ENCODE measurements at places on chromosomes 4 and X.

DNA sequence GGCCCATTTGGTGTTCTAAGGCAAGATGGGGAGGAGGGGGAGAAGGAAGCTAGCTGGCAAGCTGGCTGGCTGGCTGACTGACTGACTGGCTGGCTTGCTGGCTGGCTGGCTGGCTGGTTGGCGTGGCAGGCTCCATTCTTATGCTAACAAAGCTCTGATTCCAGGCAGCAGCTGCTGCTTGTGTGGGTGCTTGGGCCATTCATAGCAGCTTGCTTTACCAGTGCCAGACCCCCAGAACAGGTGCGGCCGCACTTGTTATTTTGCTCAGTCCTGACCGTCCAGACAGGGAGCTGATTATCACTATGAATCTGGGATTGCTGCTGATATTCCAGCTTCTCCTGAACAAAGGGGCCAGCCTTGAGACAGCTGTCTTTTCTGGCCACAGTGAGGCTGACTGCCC lies 131.2 kb upstream of the PAK3 start:
- no peak for DNase-seq

DNA sequence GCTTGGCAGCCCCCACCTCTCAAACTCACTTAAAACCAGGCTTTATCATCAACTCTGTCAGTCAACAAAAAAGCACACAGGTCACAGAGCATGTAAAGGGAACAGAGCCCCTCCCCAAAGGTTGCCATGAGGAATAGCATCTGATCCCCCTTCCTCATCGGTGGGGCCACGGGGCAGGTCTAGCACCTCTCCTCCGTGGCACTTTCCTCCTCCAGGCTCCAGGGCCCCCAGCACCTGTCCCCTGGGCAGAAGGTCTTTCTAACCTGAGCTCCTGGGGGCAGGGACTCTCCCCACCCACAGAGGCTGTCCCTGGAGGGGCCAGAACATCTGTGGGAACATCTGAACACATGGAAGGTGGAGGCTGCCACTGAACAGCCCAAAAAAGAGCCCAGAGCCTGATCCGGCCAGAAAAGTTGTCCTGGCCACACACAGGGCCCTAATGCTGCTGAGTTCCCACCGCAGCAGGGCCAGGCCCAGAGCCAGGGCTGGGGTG lies 65.7 kb downstream of the ZFYVE28 start:
- no peak for DNase-seq

DNA sequence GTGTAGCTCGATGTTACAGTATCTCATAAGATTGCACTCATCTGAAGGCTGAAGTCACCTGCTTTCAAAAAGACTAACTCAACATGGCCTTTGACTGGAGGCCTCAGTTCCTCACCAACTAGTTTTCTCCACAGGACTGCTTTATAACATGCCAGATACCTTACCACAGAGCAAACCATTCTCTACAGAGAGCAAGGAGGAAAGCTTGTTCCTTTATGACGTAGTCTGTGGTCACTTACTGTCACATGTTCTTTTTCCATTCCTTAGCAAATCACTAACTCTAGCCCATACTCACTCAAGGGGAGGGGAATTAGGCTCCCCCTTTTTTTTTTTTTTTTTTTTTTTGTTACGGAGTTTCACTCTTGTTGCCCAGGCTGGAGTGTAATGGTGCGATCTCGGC lies 3.2 kb downstream of the THAP9 start:
- no peak for DNase-seq

DNA sequence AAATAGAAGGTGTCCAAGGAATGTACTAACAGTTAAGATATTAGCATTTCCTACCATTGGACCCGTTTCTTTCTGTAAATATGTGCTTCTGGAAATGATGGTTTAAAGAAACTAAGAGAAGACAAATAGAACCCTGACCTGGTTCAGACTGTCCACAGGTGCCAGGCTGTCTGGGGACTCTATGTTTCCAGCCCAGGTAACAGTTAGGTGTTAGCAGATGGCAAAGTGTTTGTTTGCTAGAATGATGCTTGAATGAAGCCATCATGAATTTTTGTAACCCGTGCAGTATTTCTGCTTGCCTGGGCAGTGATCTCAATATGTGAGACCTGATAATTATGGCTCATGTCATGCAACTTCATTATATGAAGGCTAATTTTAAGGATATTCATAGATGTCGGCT lies 87.5 kb downstream of the LRRC66 start:
- DNase-seq: no peak

DNA sequence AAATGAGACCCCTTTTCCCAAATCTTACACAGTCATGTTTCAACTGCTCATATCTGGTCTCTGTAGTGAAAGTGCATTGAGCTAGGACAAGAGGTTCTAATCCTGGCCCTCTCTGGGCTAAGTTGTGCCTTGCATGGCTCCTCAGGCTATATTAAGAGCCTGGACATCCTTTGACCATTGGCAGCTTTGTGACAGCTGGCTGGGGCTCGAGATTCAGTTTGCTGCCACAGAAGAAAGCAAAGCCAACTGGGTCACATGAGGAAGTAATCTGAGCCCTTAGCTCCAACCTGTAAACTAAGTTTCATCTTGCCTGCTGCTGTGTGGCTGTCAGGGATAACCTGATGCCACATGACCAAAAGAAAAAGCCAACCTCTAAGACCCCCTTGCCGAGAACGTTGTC lies 51.8 kb upstream of the JADE1 start:
- no peak for DNase-seq

DNA sequence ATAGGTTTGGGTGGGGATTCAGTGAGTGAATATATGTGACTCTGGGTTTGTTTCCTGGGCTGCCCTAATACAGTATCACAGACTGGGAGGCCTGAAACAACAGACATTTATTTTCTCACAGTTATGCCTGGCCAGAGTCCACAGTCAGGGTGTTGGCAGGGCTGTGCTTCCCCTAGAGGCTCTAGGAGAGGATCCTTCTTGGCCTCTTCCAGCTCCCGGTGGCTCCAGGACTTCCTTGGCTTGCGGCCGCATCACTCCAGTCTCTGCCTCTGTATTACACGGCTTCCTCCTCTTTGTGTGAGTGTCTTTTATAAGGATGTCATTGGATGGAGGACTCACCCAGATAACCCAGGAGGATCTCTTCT lies 5.2 kb upstream of the JAKMIP1 start:
- no peak for DNase-seq

- no peak for DNase-seq
Observed at GRCh38 chr4:156606554-156607477, 364.8 kb downstream of the PDGFC start.

DNA sequence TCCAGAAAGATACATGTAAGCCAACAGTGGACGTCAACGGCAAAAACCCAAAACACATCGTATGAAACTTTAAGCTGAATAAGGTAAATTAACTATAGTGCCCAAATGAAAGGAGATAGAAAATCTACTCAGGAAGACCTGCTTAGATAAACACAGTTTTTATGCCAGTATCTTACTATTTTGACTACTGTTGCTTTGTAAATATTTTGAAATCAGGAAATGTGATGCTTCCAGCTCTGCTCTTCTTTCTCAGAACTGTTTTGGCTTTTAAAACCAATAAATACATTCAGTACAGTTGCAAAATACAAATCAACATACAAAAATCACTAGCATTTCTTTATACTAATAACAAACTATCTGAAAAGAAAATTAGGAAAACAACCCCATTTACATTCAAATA lies 83.8 kb downstream of the SMARCA5 start:
- DNase-seq: no peak

- DNase-seq: no peak
Observed at GRCh38 chr4:145375416-145375815, 106.2 kb upstream of the SMAD1 start.

All from stimulated activated CD4-positive, alpha-beta T cell treated with anti-CD3 and anti-CD28 coated beads, Interleukin-4, amount 100 ng/mL, for 1 hour (primary cell).